Anterior cingulate cortex (tissue), 58 donors: ENCODE measurements at places on chromosomes 1 and 21.
A peak's percentile ranks its signal among the peaks of the same experiment; 100 is the strongest.

DNA sequence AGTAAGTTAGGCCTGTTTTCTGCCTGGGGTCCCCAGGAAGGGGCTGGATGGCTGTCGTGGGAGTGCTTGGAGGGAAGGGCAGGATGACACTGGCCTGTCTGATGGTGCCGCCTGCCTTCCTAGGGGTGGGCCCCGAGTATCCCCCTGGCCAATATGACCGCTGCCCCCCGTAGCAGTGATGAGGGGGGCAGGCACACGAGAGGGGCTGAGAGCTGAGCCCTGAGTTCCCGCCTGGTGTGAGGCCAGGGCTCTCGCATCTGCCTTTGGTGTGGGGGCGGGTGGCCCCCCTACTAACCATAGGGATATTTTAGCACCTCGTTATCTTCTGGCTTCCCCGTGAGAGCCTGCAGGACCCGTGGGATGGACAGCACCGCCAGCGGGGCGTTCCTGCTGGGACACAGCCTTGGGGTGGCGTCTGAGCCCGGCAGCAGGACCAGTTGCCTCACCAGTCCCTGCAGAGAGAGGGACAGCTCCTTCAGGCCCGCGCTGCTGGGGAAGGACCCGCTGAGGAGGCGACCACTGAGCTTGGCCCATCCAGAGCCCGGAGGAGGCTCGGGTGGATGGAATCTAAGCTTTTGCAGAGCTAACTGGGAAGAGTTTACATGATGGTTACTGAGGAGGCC is 10.4 kb downstream of the KRTAP10-1 start:
- no peak for DNase-seq

GRCh38 chr1:48610628-48611542 is 138.9 kb upstream of the SPATA6 start:
- peak; percentile 45 for DNase-seq

GRCh38 chr1:86508583-86508969 is 38.3 kb upstream of the CLCA4 start:
- no peak for DNase-seq

GRCh38 chr1:32334864-32335534 is 1.0 kb downstream of the MARCKSL1 start:
- no peak for DNase-seq

DNA sequence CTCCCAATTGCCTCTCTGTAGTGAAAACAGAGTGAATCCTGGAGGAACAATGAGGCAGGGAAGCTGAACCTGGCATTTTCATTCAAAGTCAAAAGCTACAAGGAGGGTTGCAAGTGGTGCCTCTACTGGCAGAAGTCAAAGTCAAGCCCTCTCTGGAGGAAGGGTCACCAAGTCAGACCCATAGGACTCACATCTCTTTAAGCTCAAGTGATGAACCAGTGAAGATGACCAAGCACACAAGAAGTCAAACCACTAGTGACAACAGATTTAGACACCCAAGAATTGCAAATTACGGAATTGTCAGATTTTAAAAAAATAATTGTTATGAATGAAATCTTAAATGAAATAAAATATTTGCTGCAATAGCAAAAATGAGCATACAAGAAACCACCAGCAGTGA is 81.1 kb upstream of the ATP1B1 start:
- no peak for DNase-seq

DNA sequence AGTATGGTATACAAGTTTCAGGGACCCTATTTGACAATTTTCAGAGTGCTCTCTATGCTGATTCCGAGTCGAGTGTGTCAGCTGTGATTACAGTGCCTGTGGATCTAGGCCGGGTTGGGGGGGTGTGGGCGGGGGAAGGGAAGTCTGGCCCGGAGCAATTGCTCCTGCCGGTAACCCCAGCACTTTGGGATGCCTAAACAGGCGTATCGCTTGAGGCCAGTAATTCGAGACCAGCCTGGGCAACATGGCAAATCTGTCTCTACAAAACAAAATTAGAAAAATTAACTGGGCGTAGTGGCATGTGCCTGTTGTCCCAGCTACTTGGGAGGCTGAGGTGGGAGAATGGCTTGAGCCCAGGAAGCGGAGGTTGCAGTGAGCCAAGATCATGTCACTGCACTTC is 1.6 kb upstream of the IL10RB start:
- no peak for DNase-seq

GRCh38 chr1:29259802-29260441 is 23.6 kb downstream of the PTPRU start:
- peak; percentile 66 for DNase-seq

DNA sequence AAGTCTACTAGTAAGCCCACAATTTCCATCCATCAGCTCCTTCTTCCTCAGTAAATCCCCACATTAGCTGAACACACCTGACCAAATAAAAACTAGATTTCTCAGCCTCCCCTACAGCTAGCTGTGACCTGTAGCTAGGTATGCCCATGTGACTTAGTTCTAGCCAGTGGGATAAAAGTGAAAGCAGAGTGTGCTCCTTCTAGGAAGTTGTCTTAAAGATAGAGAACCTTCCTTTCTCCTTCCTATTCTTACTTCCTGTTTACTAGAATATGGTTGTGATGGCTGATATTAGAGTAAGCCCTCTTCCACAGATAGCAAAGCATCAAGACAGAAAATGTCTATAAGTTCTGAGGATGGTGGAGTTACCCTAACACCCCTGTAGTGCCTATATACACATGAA is 67.0 kb downstream of the PIK3R3 start:
- no peak for DNase-seq
